ENCODE measurements at places on chromosomes 7 and 10.

DNA sequence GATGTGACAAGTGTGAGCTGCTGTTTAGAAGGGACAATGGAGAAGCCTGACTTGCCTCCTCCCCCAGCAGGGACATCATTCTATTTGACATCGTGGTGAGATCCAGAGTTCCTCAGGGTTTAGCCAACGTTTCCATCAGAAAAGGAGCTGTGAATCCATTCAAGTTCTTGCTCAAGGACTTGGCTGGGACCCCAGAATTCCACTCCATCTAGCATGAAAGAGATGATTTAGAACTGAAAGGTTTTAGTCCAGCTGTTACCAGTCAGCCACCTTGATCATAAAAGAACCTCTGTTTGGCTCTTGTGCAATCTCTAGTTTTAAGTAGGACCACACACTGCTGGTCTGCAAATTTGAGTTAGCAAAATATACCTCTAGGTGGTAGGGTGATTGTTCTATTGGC, 337.6 kb downstream of the FRMD4A start:
- DNase-seq = no peak

DNA sequence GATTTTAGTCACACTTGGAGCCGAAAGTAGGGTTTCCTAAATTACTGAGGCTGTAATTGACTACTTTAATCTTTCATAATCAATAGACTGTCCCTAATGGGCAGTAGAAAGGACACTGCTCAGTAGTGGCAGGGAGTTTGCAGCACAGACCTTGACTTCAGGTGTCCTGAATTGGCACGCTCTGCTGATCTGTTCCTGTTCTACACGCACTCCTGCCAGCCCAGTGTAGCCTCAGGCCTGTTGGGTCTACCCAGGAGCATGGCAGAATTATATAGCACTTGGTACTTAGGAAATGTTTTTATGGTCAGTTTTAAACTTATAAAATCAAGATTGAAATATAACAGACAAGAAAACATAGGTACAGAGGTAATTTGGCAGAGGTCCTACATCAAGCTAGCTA, 9.0 kb downstream of the EIF4H start:
- no peak for DNase-seq

- DNase-seq = no peak
Observed at GRCh38 chr10:44300666-44301649, 83.9 kb downstream of the CXCL12 start.

- no peak for DNase-seq
Observed at GRCh38 chr7:80054356-80054755, 80.3 kb upstream of the GNAI1 start.

- no peak for DNase-seq
Observed at GRCh38 chr7:102832674-102833073, 80.1 kb upstream of the LRRC17 start.

- DNase-seq = no peak
Observed at GRCh38 chr10:12561307-12561706, 212.0 kb downstream of the CAMK1D start.

DNA sequence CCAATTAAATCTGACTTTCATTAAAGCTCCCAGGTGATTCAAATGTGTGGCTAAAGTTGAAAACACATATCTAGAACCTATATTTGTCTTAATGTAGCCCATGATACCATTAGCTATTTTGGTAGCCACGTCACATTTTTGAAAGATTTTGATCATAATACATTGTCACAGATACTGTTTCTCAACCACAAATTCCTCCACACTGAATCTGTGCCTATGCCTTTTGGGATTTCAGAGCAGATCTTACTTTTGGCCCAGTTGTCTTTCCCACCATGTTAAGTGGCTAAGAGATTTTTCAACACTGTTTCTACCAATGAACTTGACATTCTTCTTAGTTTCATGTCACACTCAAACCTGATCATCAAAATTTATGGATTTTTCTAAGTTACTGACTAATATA, 47.4 kb downstream of the CH25H start:
- no peak for DNase-seq

DNA sequence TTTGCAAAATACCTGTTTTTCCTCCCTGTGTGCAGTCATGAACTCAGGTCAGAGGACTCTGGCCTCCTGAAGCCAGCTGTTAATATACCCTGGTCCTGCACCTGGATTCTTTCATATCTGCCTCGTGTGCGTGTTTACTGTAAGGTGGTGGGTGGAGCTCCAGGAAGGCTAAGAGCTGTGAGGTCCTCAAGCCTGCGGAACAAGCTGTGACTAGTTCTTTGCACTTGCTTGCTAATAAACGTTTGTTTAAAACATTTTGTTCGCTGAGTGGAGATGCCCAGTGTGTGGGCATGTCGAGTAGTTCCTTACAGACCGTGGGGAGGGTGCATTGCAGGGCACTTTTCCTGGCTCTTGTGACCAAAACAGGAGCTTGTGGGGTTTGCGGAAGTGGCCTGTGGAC, 139.0 kb downstream of the DOCK1 start:
- no peak for DNase-seq

GRCh38 chr7:80445351-80445750, 66.5 kb downstream of the GNAT3 start:
- DNase-seq = no peak

GRCh38 chr10:110361800-110362456, 57.2 kb upstream of the SMNDC1 start:
- DNase-seq = no peak

GRCh38 chr7:130154131-130154500, 51.1 kb downstream of the TMEM209 start:
- no peak for DNase-seq

- peak; percentile 23 for DNase-seq
Observed at GRCh38 chr7:93147363-93147762, 822 bp downstream of the SAMD9L start.

GRCh38 chr7:40799-41750, 151.3 kb upstream of the FAM20C start:
- DNase-seq = no peak

DNA sequence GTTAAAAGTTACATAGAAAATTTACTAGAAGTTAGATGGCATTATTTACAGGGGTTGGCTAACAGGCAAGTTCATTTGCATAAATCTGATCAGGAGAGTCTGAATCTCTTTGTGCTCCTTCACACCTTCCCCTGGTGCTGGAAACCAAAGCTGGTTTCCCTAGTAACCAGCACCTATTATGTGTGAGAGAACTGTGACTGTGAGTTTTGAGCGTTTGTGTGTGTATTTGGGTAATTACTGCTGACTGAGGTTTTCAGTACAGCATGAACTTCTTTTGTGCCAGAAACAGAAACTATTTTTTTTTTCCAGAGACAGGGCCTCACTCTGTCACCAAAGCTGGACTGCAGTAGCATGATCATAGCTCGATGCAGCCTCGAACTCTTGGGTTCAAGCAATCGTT, 10.3 kb upstream of the IFIT1B start:
- DNase-seq = no peak

DNA sequence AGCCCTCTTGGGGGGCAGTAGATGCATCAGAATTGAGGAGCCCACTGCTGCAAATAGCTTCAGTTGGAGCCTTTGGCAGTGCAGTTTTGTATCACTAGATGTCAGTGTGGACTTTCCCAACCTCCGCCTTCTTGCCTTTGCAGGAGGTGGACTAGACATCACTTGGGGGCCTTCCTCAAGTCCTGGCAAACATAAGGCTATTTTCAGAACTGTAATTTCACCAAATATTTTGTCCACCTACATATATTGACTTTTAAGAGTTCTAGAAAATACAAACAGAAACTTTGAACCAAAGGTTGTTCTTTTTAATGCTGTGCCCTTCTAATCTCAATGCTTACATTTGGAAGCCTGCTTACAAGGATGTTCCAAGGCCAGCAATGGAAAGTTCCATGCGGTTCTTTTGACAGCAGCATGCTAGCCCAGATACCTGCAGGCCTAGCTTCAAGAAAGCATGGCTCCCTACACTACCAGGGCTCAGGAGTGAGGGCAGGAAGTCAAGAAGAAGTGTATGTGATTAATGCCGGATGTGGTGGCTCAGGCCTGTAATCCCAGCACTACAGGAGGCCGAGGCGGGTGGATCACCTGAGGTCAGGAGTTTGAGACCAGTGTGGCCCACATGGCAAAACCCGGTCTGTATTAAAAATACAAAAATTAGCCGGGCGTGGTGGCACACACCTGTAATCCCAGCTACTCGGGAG, 8.0 kb upstream of the ZNRF2 start:
- peak; percentile 47 for DNase-seq

- DNase-seq = no peak
Observed at GRCh38 chr7:150867605-150868004, 15.3 kb downstream of the AOC1 start.

- no peak for DNase-seq
Observed at GRCh38 chr10:84581976-84582375, 253.6 kb downstream of the CCSER2 start.

GRCh38 chr7:137545059-137545716, 201.7 kb upstream of the PTN start:
- no peak for DNase-seq

- DNase-seq = no peak
Observed at GRCh38 chr7:17441557-17441956, 143.1 kb downstream of the AHR start.

- DNase-seq = no peak
Observed at GRCh38 chr10:105840288-105840770, 1199.2 kb downstream of the SORCS3 start.

GRCh38 chr10:93622942-93623341, 10.6 kb downstream of the PDE6C start:
- DNase-seq = no peak

- no peak for DNase-seq
Observed at GRCh38 chr7:45138433-45139267, 18.9 kb upstream of the RAMP3 start.

GRCh38 chr10:118594392-118595063, 920 bp downstream of the PRLHR start:
- peak; percentile 39 for DNase-seq

DNA sequence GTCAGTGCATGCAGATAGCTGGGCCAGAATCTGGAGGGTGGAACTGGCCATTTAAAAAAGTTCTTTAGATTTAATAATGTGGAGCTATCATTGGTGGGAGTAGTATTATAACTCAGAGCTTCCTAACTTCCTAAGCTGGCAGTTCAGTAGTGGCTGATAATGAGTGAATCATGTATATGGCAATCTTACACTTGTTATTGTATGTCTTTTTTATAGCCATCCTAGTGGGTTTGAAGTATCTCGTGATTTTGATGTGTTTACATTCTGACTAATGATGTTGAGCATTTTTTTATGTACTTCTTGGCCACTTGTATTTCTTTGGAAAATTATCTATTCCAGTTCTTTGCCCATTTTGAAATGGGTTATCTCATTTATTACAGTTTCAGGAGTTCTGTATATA, 15.4 kb downstream of the TFAM start:
- DNase-seq = no peak

DNA sequence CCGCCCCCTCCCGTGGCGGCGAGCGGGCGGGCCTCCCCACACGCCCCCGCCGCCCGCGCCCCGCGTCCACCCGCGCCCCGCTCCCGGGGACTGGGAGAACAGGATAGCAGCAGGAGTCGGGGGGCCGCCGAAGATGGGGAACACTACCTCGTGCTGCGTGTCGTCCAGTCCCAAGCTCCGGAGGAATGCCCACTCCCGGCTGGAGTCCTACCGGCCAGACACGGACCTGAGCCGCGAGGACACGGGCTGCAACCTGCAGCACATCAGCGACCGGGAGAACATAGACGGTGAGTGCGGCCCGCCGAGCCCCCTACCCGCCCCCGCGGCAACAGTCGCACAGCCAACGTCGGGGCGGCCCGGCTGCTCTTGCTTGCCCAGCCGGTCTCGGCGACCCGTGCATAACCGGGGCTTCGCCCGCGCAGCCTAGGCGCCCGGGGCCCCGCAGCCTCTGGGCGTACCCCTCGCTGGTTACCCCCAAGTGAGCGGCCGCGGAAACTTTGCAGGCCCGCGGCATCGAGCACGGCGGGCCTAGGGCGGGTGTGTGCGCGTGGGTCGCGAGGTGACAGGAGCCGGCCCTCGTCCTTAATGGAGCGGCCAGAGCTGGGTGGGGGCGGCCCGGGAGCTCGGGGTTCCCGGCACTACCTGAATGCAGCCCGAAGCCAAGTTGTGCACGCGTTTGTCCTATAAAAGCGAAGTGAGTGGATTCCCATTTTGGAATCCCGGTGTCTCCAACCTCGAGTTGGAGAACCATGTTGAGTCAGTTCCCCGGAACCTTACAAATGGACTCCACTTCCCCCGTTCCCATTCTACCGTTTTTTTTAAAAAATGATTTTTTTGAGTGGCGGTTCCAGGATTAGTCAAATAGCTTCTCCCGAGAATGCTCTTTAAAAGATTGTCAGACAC, 863 bp downstream of the CCNY start:
- DNase-seq = peak; percentile 36

- DNase-seq = no peak
Observed at GRCh38 chr7:133562621-133563020, 309.7 kb downstream of the EXOC4 start.

- DNase-seq = no peak
Observed at GRCh38 chr10:30803892-30804322, 174.4 kb upstream of the LYZL2 start.

- no peak for DNase-seq
Observed at GRCh38 chr7:148825338-148825737, 58.8 kb downstream of the EZH2 start.
